ENCODE measurements at places on chromosomes 11 and 22.

DNA sequence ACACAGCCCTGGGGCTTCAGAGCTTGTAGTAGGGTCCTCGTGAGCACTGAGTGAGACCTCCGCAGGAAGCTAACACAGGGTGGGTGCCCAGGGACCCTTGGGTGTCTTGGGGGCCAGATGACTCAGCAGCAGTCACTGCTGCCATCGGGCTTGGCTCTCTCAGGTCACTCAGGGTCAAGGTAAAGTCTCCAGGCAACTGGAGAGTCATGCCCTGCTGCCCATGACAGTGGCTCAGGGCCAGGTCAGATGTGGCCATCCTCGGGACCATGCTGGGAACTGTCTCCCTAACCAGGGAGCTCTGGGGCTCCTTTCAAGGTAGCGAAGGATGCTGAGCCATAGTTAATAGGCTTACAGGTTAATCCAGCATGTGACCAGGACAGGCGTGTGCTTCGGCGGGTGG, 44.4 kb upstream of the SLC22A12 start:
- no peak for DNase-seq

DNA sequence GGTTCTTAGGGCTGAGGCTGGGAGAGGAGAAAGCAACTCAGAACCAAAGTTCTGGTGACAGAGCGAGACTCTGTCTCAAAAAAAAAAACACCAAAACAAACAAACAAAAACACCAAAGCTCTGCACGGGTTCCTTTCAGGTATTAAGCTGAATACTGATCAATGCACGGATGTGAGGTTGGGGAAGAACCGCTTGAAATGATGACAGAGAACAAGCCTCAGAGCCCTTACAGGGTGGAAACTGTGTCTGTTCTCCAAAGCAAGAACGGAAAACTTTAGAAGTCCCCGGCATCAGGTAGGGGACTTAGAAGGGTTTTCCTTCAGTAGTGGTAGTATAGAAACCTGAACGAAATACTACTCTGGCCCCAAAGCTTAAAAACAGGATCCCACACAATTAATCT, 260.0 kb downstream of the TBC1D22A start:
- DNase-seq = no peak

DNA sequence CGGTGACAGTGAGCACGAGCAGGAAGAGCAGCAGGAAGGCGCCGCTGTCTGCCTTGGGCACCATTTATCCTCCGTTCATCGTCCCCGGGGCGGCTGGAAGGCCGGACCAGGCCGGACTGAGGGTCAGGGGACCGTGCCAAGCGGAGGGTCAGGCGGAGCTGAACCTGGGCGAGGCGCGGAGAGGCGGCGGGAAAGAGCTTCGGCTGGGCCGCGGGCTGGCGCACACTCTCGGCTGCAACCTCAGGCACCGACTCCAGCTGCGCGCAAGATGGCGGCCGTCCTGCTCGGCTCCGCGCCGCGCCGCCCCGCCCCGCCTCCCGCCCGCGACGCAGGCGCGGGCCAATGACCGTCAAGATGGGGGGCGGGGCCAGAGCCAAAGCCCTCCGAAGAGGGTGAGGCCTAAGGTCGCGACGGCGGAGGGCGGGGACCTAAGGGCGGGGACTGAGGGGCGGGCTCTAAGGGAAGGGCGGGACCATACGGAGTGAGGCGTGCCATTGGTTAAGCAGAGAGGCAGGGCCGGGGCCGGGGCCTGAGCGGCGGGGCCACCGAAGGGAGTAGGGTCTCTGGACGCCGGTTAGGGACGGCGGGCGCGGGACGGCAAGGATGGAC, at the start of gene DGCR2:
Gene DGCR2 (minus strand): TSS at position 270 of the 609 bp plus-strand sequence. CDS start 206 bp downstream, at position 64.
- peak; percentile 92 for DNase-seq

- peak; percentile 61 for DNase-seq
Measured at GRCh38 chr22:30922151-30922611, 46.4 kb downstream of the MORC2 start.

DNA sequence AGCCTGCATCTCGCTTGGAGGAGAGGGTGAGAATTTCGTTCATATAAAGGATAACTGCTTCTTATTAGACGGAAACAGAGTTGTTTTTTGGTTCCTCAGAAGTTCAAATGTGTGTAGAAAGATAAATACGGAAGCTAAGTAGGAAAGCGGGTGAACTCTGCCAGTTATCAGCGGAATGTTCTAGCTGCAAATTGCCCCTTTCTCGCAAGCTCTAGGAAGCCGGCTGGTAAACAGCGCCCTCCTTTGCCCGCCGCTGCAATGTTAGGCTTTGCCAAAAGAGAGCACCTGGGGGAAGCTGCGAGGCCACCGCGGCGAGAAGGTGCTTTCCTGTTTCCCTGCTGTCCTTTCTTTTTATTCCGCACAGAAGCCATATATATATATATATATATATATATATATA, 67.0 kb downstream of the IGLL5 start:
- DNase-seq = no peak

- no peak for DNase-seq
Measured at GRCh38 chr22:41570221-41570620, 9.4 kb downstream of the CSDC2 start.

DNA sequence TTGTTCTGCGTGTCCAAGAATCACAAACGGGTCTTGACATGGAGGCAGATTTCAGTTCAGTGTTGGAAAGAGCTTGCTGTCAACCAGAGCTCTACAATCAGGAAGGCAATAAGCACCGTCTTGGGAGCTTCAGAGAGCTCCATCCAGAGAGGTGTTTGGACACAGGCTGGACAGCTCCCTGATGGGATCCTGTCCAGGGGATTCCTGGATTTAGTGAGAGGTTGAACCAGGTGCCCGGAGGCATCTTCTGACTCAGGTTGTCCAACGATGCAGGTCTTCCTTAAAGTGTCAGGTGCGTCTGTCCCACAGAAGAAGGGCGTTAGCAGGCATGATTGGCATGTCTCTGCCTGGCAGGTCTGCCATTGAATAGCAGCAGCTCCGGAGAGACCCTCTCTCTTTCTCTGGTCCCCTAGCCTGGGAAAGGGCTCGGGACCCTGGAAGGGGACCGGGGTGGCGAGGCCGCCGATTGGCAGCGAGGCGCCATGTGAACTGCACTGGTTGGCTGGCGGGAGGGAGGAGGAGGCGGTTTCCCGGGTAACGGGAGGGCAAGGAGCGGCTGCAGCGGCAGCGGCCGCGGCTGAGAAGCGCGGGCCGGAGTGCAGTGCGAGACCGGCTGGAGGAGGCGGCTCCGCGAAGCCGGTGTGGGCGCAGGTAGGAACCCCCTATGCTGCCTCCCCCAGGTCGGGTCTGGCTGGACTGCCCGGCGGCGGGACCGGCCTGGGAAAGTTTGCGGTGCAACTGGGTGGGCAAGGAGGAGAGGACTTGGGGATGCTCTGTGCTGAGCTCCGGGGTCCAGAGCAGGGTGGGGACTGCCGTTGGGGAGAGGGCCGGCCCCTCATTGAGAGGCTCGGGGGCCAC, 104.1 kb upstream of the E2F8 start:
- DNase-seq = no peak

GRCh38 chr11:134576286-134576685, 164.2 kb upstream of the B3GAT1 start:
- no peak for DNase-seq

Measured in stimulated activated CD4-positive, alpha-beta T cell treated with anti-CD3 and anti-CD28 coated beads, TNF-alpha, amount 100 ng/mL, for 1 hour (primary cell).